SJCRH30 (cell line): ENCODE measurements at places on chromosomes 6 and 20. TPM values are rescaled to one million over a fixed set of nuclear protein-coding genes. Genes with fewer than 3 reads are reported as not detected.
A peak's percentile ranks its signal among the peaks of the same experiment; 100 is the strongest.

DNA sequence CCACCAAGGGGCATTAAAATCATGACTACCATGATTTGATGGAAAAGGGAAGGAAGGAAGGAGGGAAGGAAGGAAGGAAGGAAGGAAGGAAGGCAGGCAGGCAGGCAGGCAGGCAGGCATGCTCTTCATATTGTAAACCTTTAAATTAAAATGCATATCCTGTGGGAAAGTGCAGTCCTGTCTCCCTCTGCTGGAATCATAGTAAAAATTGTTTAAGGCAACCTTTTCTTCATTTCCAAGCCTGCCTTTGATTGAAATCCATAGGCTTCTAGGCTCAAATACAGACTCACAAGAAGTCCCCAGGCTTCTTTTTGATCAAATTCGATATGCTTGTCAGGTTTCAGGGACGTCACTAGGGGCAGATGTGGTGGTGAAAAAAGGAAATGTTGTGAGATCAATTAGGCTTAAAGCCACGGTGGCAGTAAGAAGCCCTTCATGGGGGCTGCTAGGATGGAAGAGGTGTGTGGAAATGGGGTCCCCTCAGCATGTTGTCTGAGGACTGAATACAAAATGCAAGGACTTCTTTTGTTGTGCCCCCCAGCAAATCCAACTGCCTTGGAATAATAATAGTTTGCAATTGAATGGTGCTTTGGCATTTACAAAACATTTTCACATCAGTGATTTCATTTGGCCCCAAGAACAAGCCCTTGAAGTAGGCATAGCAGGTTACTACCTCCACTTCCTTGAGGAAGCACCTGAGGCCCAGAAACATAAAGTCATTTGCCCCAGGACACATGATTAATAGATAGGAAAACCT is 25.6 kb upstream of the GABRR1 start:
- peak; percentile 38 for DNase-seq

GRCh38 chr6:9126878-9127560 is 691.7 kb upstream of the SLC35B3 start:
- no peak for DNase-seq

DNA sequence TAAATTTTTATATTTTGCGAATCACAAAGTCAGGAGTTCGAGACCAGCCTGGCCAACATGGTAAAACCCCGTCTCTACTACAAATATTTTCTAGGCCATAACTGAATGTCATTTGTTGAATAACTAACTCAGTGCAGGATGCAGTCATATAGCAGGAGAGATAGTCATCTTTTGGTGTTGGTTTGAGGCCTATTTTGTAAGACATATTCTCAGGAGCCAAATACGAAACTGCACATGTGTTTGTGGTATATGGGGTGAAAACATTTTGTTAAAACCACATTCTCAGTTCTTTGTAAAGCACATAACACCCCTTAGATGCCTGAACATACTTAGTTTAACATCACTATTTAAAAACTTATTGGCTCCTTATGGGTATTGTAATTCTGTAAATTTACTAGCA is 4.7 kb upstream of the ENPP5 start:
- DNase-seq, result no peak

DNA sequence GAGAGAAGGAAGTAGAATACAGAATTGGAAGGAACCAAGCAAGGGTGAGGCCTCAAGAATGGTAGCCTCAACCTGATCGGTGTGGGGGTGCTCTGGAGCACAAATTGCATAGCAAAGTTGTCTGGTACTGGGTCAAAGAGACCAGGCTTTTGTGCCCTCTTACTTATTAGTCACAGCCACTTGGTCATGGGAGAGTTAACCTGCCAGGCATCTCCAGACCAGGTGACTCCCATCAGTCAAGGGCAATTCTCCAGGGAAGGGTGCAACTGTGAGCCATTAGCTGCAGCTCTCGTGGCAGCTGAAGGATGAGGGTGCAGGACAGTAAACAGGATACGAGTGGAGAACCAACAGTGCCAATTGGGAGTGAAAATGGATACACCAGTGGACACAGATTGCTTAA is 47.7 kb upstream of the PLCB4 start:
- no peak for DNase-seq

- no peak for DNase-seq
Observed at GRCh38 chr6:142002825-142003405, 129.8 kb upstream of the GJE1 start.

DNA sequence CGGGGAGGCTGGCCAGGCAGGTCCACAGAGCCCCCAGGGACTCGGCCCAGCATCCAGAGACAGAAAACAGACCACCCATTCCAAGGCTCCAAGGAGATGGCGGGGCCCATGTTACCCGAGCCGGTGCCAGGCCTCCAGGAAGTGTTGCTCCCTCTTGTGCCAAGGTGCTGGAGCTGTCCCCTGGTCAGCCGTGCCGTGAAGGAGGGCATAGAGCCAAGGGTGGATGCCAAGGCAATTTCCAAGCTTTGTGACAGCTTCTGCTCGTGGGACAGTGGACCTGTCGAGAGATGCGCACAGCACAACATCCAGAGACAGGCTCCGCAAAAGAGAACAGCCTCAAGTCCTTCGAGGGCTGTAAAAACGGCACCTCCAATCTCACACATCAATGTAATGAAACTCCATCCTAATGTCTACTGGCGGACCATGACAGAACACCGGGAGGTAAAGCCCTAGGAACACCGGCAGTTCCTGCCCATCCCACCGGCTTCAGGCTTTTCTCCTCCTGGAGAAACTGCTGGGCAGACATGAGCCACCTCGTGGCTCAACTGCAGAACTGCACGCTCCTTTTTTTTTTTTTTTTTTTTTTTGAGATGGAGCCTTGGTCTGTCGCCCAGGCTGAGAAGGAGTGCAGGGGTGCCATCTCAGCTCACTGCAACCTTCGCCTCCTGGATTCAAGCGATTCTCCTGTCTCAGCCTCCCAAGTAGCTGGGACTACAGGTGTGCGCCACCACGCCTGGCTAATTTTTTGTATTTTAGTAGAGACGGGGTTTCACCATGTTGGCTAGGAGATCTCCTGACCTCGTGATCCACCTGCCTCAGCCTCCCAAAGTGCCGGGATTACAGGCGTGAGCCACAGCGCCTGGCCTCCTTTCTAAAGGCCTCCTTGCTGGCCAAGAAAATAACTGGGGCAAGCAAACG is 30.9 kb upstream of the AVP start:
- peak; percentile 73 for DNase-seq

The GPSM3 gene
- 2.8 and 3.6 TPM in 2 replicates for total RNA-seq

DNA sequence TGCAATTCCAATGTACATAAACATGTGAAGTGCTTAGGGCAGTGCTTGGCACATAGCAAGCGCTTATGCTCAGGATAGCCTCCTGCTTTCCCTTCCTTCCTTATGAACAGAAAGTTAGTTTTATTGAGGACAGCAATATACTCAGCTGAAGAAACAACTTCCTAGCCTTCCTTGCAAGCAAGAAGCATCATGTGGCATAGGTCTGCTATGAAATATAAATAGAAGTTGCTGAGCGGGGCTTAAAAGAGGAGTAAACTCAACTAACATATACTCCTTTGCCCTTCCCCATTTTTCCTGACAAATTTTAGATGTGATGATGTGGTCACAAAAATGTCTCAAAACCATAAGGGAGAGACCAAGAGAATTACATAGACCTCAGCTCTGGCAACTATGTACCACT is 98.9 kb downstream of the KIF16B start:
- DNase-seq, result no peak

The MYL9 gene
- 0.49 and 0.76 TPM in 2 replicates for total RNA-seq

GRCh38 chr20:37297066-37297736 is 7.7 kb downstream of the MANBAL start:
- DNase-seq, result no peak

The MAPK13 gene
- 0.08 and 0.23 TPM in 2 replicates for total RNA-seq

GRCh38 chr6:106257195-106257594 is 68.4 kb downstream of the ATG5 start:
- DNase-seq, result no peak

DNA sequence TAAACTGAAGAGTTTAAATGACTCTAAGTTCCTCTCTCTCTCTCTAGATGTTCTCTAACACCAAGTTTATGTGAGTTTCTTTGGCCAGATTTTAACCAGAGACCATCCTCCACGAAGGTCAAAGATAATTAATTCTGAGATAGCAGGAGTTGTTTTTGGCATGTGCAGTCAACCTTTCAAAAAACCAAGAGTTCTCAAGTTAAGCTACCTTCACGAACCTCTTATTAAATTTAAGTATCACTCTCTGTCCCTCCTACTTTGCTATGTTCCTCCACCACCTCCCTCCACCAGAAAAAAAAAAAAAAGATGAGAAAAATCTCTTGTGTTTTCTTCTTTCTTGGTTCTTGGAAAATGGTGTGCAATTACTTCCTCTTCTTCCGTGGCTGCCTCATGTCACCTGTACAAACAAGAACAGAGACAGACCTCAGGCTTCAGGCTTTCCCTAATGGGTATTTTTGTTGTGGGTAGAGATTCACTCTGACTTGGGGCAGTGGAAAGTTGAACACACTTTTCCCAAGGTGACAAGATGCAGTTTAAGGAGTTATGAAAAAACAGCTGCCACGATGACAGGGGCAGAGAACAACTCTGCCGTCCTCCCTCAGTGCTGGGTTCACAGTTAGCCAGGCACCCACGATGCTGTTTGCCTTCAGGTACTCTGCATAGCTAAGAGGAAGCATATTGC is 64.3 kb downstream of the ADTRP start:
- DNase-seq, result no peak

GRCh38 chr6:131960371-131961133 is 9.4 kb upstream of the CCN2 start:
- DNase-seq, result no peak

- DNase-seq, result no peak
Observed at GRCh38 chr6:10595731-10596664, 74.8 kb downstream of the GCNT2 start.

The CD83 gene
- 13.2 and 15.0 TPM in 2 replicates for total RNA-seq

The MUC21 gene
- not detected in 2 replicates for total RNA-seq

DNA sequence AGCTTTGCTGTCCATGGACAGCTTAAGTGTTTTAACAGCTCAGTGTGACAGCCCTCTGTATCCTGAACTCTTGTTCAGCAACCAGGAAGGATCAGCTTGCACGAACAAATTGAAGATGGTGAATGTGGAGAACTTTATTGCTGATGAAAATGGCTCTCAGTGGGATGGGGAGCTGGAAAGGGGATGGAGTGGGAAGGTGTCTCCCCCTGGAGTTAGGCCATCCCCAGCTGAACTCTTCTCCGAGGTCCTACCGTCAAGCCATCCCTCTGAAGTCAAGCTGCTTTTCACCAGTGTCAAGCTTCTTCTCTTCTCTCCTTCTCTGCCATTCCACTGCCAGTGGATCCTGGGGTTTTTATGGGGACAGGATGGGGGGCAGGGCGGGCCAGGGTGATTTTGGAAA is 26.6 kb downstream of the NT5E start:
- no peak for DNase-seq

GRCh38 chr6:79073888-79074287 is 4.2 kb downstream of the PHIP start:
- no peak for DNase-seq

DNA sequence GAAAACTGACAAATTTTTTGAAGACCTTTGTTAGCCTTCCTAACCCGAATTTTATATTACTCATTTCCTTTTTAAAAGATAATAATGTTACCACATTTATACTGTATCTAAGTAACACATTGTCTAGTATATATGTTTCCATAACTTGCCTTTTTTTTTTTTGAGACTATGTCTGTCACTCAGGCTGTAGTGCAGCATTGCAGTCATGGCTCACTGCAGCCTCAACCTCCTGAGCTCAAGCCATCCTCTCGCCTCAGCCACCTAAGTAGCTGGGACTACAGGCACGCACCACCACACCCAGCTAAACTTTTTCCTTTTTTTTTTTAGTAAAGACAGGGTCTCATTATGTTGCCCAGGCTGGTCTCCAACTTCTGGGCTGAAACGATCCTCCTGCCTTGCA is 18.6 kb downstream of the ZNFX1 start:
- DNase-seq, result no peak

- no peak for DNase-seq
Observed at GRCh38 chr6:108946695-108947094, 98.5 kb downstream of the ARMC2 start.

- DNase-seq, result peak; percentile 28
Observed at GRCh38 chr6:159761129-159761872, 544 bp upstream of the ACAT2 start.

DNA sequence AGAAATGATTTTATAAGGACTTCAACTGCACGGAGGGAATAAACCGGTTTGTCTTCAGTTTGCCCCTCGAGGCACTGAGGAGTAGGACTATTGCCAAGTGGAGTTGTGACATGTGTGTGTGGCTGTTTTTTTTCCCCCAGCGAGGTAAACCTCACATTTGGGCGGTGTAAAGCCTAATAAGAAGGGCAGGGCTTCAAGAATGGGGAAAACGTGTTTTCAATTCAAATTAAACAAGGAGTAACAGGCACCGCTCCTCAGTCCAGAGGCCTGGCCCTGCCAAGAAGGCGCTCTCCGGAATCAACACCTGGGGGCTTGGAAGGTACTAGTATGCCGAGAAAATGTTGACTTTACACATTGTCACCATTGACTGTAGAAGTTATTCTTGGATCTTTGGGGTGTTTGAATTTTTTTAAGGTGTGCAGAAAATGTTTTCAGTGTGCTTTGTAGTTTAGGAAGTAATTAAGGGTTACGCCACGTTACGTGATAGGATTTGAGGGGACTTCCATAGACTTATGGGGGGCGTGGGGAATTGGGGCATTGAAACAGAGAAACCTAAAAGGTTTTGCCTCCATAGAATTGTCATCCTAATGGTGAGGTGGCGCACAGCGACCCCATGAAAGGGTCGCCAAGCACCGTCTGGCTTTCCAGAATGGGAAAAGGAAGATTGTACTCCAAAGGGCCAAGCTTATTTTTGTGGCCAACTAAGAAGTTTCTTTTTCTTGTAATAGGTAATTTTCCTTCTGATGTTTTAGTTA is 791 bp downstream of the ADGRG6 start:
- peak; percentile 4 for DNase-seq

- DNase-seq, result no peak
Observed at GRCh38 chr6:13914351-13914750, 10.4 kb upstream of the RNF182 start.

The FITM2 gene
- total RNA-seq, result 5.7 and 5.8 TPM in 2 replicates

GRCh38 chr20:54078296-54078984 is 8.0 kb upstream of the BCAS1 start:
- DNase-seq, result no peak

The METTL24 gene
- total RNA-seq, result not detected in 2 replicates

- DNase-seq, result peak; percentile 93
Observed at GRCh38 chr6:132962936-132963868, 148.8 kb downstream of the RPS12 start.

- no peak for DNase-seq
Observed at GRCh38 chr6:118804091-118804490, 89.9 kb upstream of the ASF1A start.

DNA sequence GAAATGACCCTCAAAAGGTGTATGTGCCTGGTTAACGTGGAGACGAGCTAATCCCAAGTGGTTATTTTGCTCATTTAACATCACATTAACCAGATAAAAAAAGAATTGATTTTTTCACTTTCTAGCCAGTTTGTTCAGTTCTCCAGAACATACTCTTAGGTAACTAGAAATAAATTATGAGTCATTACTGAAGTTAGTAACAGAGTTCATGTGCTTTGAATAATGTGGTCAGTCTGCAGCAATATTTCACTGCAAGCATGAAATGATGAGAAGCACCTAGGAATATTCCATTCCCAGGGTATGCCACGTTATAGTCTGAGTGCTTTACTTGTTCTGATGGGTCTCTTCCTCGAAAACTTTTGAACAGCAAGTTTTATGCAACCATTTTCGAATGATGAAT is 138.3 kb upstream of the INSM1 start:
- no peak for DNase-seq
